CD14-positive monocyte (primary cell): ENCODE measurements at places on chromosomes 5 and 9.

DNA sequence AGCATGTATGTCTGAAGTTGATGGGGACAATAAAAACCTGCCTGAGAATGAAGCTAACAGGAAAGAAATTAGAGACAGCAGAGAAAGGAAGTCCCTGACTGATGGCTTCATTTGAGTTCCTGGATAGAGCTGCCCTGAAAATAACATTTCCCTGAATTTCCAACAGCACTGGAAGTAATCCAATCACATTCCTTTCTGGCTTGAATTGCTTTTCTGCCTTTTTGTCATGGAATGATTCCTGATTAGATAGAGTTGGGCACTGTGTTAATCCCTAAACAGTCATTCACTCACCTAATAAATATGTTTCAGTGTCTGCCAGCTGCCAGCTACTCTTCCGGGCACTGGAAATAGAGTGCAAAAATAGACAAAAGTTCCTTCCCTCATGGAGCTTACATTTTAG is 30.0 kb upstream of the SH3RF2 start:
- DNase-seq: no peak

DNA sequence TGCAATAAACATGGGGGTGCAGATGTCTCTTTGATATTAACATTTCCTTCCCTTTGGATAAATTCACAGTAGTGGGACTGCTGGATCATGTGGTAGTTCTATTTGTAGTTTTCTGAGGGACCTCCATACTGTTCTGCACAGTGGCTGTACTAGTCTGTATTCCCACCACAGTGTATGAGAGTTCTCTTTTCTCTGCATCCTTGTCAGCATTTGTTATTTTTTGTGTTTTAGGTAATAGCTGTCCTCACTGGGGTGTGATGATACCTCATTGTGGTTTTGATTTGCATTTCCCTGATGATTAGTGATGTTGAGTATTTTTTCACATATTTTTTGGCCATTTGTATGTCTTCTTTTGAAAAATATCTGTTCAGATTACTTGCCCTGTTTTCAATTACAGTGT is 562.5 kb downstream of the CSNK1G3 start:
- DNase-seq: no peak

DNA sequence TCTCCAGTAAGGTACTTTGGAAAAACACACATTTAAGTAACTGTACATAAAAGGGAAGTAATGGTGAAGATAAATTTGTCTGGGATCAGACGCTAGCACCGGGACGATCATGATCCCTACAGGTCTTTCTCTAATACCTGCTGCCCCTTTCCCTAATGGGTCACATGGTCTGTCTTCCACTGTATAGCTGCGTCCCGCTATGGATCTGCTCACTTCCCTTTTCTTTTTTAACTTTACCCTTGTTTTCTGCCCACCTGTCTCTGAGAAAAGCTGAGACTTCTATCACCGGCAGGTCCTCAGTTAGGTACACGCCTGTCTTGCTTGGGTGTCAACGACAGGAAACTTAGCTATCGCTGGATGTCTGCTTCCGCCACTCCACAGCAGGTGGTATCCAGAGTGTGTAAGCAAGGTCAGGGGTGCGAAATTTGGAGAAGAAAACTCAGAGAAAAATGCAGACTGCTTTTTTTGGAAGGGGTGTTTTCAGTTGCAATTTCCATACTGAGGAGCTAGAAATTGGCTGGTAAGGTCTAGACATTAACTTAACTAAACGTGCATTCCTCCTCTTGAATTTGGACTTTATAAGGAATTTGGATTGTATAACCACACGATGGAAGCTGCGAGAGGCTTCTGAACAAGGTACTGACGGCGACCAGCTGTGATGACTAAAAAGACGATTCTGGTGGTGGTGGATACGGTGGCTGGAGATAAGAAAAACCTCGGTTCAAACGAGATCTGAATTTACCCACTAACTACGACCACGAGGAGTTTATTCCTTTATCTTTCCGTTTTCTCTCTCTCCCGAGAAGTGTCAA is 1.1 kb upstream of the ICE1 start:
- no peak for DNase-seq

DNA sequence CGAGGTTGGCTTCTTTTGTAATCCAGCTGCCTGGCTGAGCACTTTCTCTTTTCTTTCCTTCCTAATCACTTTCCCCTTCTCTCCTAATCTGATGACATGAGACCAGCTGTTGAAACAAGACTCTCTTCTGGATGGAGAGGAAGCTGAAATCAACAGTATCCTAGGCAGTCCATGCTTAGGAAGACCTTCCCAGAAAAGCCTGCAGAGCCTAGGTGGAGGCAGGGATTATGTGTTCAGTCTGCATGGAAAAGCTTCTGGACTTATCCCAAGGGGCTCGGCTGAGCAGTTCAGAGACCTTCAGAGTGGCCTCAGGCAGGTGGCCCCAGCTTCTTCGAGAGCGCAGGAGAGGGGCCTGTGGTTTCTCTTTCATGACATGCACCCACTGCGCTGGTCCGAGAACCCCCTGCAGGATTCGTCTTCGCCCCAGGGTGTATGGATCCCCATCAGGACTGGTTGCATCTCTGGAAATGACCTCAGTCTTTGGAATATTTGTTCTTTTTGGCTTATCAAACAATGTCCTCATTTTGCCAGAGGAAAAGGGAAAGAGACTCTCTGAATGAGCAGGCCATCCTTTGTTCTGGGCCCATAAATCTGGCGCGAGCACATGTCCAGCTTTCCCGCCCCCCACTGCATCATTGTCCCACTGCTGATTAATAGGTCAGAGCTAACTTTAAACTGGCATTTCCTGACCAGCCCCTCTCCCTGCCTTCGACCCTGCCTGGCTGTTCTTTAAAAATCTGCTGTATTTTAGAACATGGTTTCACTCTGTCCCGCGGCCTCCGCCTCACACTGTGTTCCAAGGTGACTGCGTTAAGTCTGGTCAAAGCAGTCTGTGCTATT is 177.9 kb upstream of the KLF4 start:
- DNase-seq: no peak

- no peak for DNase-seq
Observed at GRCh38 chr5:10275460-10275859, 25.4 kb downstream of the CCT5 start.

DNA sequence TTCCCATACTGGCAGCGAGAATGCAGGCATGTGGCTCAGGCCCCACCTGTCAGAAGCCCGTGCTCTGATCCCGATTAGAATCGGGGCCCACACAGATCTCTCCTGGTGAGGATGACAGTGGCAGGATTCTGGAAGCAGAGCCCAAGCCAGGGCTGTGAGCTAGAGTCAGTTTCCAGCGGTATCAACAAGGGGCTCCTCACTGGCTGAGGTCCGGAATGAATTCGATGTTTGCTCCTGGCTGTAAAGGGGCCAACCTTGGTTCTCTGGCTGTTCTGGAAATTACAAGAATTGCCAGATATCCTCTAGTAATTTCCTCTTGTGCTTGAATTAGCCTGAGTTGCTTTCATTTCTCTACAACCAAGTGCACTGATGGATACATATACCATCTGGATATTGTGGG is 129.1 kb upstream of the SPRY4 start:
- no peak for DNase-seq

GRCh38 chr5:28576022-28576421 is 1537.6 kb upstream of the CDH9 start:
- DNase-seq: no peak

DNA sequence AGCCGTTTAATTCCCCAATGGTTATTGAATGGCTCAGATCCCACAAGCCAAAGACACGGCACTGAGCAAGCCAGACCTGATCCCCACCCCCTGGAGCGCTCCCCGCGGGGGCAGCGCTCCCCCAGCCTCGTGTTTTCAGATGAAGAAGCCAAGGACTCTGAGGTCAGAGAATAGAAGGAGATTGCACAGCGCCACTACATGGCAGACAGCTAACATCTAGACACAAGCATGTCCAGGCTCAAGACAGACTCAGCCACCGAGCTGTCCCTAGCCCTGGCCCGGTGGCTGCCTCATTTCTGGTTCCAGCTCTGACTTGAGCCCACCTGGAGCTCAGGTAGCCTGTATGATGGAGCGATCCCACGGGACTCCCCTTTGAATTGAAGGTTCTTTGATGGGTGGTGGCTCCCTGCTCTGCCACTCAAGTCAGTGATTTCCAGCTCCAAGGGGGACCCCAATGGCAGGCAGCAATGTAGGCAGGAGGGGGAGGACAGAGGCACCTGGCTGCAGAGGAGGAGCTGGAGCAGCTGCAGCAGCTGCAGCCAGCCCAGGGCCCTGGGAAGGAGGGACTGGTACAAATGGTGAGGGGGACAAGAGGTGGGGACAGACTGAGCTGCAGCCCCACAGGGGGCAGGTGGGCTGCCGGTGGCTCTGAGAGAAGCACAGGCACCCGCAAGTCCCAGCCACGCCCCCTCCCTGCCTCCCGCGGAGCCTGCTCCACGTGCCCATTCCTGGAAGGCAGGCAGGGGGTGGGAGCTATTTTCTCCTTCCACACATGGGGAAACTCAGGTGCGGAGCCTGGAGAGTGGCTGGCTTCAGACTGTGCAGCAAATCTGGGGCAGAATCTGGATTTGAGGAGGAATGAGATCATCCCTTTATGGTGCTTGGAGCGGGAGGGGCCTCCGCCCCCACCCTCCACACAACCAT is 40.2 kb downstream of the NTNG2 start:
- DNase-seq: no peak

DNA sequence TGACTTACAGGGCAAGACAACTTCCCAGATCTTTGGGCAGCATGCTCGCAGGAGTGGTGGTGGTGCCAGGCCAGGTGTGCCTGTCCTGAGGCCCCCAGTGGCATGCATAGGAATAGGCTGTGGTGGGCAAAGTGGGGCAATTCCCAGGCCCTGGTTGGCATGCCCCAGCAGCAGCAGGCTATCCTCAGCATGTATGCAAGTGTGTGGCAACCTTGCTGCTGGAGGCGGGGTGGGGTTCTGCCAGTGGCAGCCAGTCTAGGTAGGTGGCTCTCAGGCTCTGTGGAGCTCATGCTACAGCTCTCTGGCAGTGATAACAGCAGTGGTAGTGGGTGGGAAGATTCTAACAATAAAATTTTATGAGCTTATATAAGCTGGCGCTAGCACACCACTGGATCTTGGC is 27.7 kb upstream of the C6 start:
- DNase-seq: no peak

DNA sequence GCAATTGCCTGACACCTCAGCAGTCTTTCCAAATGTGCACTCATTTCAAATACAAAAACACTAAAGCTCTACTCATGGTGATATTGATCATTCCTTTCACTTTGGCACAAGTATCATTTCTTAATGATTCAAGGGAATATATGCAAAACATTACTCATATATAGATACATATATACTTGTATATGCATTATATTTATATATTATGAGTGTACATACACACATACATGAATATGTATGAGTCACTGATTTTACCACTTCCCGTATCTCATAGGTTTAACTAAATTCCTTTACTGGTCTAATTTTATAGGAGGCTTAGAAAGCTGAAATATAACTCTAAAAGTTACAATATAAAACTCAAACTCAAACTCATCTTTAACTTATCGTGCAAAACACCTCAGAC is 156.5 kb downstream of the CDH9 start:
- DNase-seq: no peak

DNA sequence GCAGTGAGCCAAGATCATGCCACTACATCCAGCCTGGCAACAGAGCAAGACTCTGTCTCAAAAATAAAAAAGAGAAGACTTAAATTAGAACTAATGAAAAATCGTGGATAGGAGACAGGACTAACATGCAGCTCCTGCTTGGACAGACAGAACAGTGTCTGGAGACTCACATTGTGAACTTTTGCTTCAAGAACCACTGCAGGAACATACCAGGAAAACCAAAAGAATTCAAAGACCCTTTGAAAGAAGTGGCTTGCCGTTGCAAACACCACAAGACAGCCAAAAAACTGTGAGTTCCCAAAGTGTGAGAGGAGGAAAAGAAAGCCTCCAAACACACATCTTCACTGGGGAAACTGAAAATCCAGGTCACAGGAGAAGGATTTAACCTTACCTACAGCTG is 48.8 kb upstream of the SNAPC3 start:
- no peak for DNase-seq

DNA sequence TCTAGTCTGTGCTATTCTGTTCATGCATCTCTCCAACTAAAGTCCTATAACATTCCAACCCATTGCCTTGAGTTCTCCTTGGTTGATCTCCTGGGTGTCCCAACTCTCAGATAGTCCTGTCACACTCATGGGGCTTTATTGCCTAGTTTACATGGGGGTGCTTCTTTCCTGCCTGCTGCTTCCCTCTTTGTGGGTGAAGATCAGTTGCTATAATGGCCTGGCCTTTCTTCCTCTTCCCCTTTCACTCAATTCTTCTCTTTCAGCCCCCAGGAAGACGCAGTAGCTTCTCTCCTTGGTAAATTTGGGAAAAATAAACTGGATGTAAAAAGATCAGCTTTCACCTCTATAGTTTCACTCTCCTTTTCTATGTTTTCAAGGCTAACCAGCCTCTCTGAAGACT is 66.5 kb downstream of the PTCD2 start:
- DNase-seq: peak; percentile 66

- DNase-seq: no peak
Observed at GRCh38 chr5:135377751-135378680, 21.0 kb downstream of the MACROH2A1 start.

DNA sequence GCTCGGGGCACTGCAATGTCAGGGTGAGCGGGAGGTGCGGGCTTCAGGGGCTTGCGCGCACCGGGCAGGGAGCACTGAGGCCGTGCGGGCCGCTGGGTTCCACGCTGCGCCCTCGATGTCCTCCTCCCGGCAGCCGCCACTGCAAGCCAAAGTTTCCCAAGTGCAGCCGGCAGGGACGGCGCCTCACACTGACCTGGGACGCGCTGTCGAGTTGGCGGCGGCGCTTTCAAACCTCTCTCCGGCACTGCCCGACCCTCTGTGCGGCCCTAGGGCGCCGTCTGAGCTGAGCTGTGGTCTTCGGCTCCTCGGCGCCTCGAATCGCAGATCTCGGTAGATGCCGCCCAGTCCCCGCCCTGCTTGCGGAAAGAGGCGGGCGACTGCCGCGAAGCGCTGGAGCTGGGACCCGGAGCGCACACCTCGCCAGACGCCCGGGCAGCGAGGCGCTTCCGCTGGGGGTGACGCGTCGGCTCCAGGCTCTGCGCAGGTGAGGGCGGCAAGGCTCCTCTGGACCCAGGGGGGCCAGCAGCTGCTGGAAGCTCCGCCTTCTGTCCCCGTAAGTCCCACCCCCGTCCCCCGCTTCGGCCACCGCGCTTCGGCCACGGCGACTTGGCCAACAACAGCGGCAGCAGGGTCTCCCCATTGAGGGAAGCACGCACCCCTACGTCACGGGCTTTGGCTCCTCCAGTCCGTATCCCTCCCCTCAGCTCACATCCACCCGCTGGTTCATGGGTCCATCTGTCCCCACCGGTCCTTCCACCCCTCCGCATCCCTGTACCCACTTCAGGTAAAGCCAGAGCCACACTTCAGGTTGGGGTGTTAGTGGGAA is at the start of gene ANKRD34B:
Gene ANKRD34B, minus strand, starts transcription at position 320 of the 826 bp plus-strand sequence. CDS start 10,261 bp downstream, outside the sequence.
- peak; percentile 8 for DNase-seq

- no peak for DNase-seq
Observed at GRCh38 chr5:97906135-97906534, 723.1 kb upstream of the RIOK2 start.

DNA sequence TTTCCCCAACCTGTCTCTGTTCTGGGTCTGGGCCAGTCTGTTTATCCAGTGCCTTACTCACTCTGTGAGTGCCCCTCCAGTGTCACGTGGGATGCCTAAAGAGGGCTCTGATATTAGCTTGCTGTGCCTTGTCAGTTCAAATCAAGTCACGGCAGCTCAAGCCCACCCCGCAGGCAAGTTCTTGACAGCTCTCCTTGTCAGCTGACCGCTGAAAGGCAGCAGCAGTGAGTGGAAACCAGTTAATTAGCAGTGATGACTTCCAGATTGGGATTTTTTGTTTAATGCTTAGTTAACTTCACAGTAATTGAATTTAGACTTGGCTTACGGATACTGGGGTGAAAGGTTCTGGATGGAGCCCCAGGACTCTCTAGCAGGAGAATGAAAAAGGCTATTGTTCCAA is 210.1 kb downstream of the PSAT1 start:
- no peak for DNase-seq

- DNase-seq: no peak
Observed at GRCh38 chr5:78546276-78546996, 102.1 kb downstream of the LHFPL2 start.
